Esophagus squamous epithelium (tissue), 5 donors: ENCODE measurements at places on chromosomes 6 and 20.
A peak's percentile ranks its signal among the peaks of the same experiment; 100 is the strongest.

- H3K4me3 ChIP-seq, result no peak overlapping the region
- no peak for DNase-seq
- no peaks in the 10 kb centered on the region for H3K4me1 ChIP-seq
- H3K36me3 ChIP-seq, result no peaks in the 10 kb centered on the region
- H3K27ac ChIP-seq, result peak overlapping the region; percentile 61
- no peaks in the 10 kb centered on the region for H3K27me3 ChIP-seq
These were observed 20.5 kb downstream of the JPH2 start for GRCh38 chr20:44166477-44166876.

GRCh38 chr6:107657373-107657754 lies 166.7 kb downstream of the SCML4 start:
- no peak for DNase-seq
- no peak overlapping the region for H3K4me3 ChIP-seq
- H3K27me3 ChIP-seq, result no peaks in the 10 kb centered on the region
- H3K4me1 ChIP-seq, result peaks cover 16% of the 10 kb centered on the region

GRCh38 chr20:63097336-63097831 lies 90.6 kb upstream of the BHLHE23 start:
- H3K4me3 ChIP-seq, result no peak overlapping the region
- peaks cover under 1% of the 10 kb centered on the region for H3K4me1 ChIP-seq
- no peak overlapping the region for H3K27ac ChIP-seq
- DNase-seq, result no peak
- H3K27me3 ChIP-seq, result peaks cover 2% of the 10 kb centered on the region
- no peaks in the 10 kb centered on the region for H3K36me3 ChIP-seq

- H3K27ac ChIP-seq, result no peak overlapping the region
- no peak overlapping the region for H3K4me3 ChIP-seq
- no peaks in the 10 kb centered on the region for H3K36me3 ChIP-seq
- no peaks in the 10 kb centered on the region for H3K27me3 ChIP-seq
- no peak for DNase-seq
These were observed 124.2 kb downstream of the GRM4 start for GRCh38 chr6:34021554-34022190.

DNA sequence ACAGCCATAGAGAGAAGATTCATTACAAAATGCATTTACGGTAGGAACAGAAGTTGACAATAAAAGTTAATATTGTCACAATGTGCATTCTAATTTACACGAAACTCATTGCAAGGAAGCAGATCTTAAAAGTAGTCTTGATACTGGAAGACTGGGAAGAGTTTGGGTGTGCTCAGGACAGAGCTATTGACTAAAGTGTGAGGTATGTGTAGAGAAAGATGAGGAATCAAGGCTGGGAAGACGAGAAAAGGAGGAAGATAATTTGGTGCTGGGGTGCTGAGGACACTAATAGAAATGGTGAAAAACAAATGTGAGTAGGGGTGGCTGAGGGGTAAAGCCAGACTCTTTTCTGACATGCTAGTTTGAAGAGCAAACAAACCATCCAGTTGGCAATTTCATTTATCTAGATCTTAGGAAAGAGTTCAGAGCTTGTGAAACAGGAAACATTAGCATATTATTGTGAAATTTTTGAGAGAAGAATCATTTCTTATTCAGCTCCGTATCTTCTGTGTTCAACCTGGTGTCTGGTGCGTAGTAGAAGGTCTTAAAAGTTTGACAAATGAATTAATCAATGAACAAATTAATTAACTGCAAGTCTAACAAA lies 72.7 kb downstream of the ELOVL4 start:
- H3K4me3 ChIP-seq, result no peak overlapping the region
- H3K27me3 ChIP-seq, result no peaks in the 10 kb centered on the region
- no peaks in the 10 kb centered on the region for H3K36me3 ChIP-seq
- no peak for DNase-seq
- H3K27ac ChIP-seq, result no peak overlapping the region

DNA sequence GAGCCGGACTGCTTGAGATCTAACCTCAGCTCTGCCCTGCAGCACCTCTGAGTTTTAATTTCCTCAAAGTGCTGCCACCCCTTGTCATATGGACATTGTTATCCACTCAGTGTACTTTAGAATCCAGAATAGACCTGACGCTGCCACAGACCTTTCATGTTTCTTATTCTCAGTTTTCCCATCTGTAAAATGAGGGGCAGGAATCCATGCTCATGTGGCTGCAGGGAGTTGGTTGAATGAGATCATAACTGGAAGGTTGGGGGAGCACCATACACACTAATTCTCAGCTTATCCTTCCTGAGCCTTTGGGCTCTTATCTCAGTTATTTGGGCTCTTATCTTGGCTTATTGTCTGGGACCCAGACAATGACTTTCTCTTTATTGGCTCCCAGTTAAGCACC lies 2.3 kb downstream of the PABPC1L start:
- DNase-seq, result no peak
- peaks cover 38% of the 10 kb centered on the region for H3K36me3 ChIP-seq
- no peak overlapping the region for H3K4me3 ChIP-seq
- H3K27ac ChIP-seq, result no peak overlapping the region
- H3K4me1 ChIP-seq, result peaks cover 27% of the 10 kb centered on the region

DNA sequence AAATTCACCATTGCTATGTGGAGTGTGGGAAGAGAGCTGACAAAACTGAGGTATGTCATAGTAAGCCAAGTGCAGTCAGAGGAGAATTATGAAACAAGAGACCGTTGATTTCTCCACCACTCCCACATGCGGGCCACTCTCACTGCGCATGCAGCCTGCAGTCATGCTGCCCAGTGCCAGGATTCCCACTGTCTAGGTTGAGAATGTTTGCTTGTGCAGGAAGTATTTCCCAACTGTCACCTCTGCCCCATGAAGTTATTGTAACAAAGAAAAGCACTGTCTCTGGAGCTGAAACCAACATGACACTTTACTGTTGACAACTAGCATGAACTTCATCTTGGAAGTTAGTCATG lies 18.7 kb upstream of the SFT2D1 start:
- no peak for DNase-seq
- no peak overlapping the region for H3K4me3 ChIP-seq
- no peaks in the 10 kb centered on the region for H3K4me1 ChIP-seq
- no peaks in the 10 kb centered on the region for H3K27me3 ChIP-seq
- H3K27ac ChIP-seq, result no peak overlapping the region

DNA sequence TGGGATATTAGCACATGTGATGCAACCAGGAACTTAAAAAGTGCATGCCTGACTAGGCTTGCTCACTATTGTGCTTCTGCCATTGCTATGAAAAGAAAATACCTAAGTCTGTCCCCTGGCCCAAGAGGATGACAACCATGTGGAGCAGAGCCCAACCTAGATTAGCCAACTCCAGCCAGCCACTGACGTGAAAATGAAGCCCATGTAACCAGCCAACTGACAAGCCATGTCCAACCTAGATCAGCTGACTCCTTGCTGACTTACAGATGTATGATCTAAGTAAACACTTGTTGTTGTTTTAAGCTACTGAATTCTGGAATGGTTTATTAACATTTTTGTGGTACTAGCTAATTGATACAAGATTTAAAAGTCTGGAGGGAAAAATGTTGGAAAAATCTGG lies 47.5 kb downstream of the PIGU start:
- H3K4me1 ChIP-seq, result no peaks in the 10 kb centered on the region
- no peak for DNase-seq
- H3K27ac ChIP-seq, result no peak overlapping the region
- no peak overlapping the region for H3K4me3 ChIP-seq

GRCh38 chr20:48017509-48017908 lies 232.2 kb upstream of the SULF2 start:
- no peaks in the 10 kb centered on the region for H3K4me1 ChIP-seq
- no peak for DNase-seq
- H3K27me3 ChIP-seq, result no peaks in the 10 kb centered on the region
- no peak overlapping the region for H3K4me3 ChIP-seq

DNA sequence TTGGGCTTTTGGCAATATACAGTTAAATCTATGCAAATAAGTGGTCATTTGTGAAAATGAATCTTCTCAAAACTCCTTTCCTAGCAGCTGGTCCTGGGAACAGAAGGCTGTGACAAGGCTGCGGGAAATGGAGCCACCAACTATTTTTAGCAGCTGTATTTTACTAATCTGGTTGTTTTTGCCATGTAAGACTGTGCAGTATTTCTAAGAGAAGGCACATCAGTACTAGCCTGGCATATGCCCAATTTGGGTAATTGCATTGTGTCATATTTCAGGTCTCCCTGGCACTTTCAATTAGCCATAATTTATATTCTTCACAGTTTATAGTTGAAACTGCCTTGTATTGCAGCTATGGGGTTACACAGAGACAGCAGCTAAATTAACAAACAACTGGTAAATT lies 109.6 kb downstream of the MANEA start:
- no peak for DNase-seq
- no peak overlapping the region for H3K27ac ChIP-seq
- H3K27me3 ChIP-seq, result no peaks in the 10 kb centered on the region
- H3K36me3 ChIP-seq, result no peaks in the 10 kb centered on the region

DNA sequence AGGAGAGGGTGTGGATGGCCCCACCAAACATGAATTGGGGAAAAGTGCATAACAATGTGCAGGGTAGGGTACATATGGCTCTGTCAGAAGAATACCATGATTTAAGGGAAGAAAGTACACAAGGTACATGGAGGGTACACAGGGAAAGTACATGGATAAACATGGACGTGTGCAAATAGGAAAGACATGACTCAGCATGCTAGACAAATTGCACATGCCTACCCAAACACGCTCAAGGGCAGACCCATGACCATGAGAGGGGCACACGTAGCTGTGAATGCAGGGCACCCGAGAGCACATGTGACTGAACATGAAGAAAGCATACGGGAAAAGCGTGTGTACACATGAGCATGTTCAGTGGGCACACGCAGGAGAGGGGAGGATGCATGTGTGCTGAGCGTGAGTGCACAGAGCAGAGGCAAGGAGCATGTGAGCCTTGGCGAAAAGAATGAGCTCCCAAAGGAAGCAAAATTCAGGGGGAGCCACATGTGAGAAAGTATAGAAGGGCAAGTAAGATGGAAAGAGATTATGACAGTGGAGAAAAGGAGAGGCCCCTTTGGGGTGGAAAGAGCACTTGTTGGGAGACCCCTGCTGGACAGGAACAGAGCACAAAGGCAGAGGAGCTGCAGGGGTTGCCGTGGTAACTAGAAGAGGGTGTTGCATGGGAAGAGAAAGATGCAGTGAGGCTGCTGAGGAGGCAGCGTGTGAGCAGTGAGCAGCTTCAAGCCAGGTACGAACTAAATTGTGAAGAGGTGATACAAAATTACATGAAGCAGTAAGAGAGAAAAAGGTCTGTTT lies 17.8 kb downstream of the OR2H2 start:
- H3K4me1 ChIP-seq, result no peaks in the 10 kb centered on the region
- H3K27ac ChIP-seq, result no peak overlapping the region
- DNase-seq, result no peak
- no peak overlapping the region for H3K4me3 ChIP-seq
- peaks cover 8% of the 10 kb centered on the region for H3K36me3 ChIP-seq
- no peaks in the 10 kb centered on the region for H3K27me3 ChIP-seq

DNA sequence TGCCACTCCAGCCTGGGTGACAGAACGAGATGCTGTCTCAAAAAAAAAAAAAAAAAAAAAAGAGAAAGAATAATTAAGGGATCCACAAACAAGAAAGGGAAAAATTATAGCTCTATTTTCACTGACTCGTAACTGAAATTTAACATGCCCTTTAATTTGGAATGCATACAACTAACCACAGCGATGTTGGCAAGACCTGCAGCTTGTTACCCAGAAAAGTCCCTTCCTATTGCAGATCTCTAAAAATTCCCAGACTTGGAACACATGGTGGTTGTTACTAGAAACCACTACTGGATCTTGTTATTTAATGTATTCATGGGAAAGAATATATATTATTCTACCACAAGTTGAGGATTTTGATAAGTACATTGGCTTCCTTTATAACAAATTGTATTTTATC lies 27.8 kb upstream of the SMIM28 start:
- H3K4me1 ChIP-seq, result no peaks in the 10 kb centered on the region
- H3K27me3 ChIP-seq, result no peaks in the 10 kb centered on the region
- no peak overlapping the region for H3K27ac ChIP-seq

GRCh38 chr20:62293111-62293784 lies 9.5 kb upstream of the ADRM1 start:
- peaks cover 7% of the 10 kb centered on the region for H3K36me3 ChIP-seq
- no peak overlapping the region for H3K27ac ChIP-seq
- peaks cover 10% of the 10 kb centered on the region for H3K4me1 ChIP-seq
- no peaks in the 10 kb centered on the region for H3K27me3 ChIP-seq

DNA sequence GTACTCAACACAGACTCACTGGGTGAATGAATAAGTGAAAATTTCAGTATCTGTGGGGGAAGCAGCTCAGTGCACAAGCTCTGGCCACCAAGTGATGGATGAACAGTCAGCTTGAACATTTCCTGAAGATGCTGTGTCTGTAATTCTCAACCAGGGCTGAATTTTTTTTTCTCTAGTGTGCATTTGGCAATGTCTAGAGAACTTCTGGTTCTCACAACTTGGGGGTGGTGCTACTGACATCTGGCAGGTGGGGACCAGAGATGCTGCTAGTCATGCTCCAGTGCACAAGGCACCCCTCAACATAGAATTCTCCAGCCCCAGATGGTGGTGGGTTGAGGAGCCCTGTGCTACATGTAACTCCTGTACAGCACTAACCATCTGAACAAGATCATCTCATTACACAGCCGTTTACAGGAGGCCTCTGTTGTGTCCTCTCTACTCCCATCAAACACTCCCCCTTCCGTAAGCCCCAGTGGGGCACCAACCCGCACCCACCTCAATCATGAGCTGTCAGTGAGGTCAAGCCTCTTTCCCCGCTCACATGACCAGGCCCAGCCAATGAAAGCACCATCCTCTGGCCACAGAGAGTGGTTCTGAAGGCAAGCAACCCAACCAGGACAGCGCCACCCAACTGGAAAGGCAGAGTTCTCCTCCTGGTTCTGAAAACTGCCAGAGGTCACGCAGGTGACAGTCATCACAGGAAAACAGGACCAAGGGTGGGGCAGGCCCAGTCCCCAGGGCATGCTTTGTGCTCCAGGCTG lies 103.9 kb upstream of the PMEPA1 start:
- H3K36me3 ChIP-seq, result no peaks in the 10 kb centered on the region
- no peaks in the 10 kb centered on the region for H3K4me1 ChIP-seq
- H3K4me3 ChIP-seq, result no peak overlapping the region
- H3K27me3 ChIP-seq, result no peaks in the 10 kb centered on the region
- DNase-seq, result no peak
- H3K27ac ChIP-seq, result no peak overlapping the region
